Heart right ventricle (tissue), 16 donors: ENCODE measurements at places on chromosomes 16 and 17.

- peaks cover 10% of the 10 kb centered on the region for H3K36me3 ChIP-seq
- no peaks in the 10 kb centered on the region for H3K27me3 ChIP-seq
- peak overlapping the region; percentile 81 for H3K27ac ChIP-seq
- peak; percentile 26 for DNase-seq
- peaks cover 68% of the 10 kb centered on the region for H3K4me1 ChIP-seq
- H3K4me3 ChIP-seq = peak overlapping the region; percentile 87
Measured at GRCh38 chr17:7886227-7887037, 2.2 kb upstream of the CHD3 start.

- no peaks in the 10 kb centered on the region for H3K36me3 ChIP-seq
- peak; percentile 70 for DNase-seq
- H3K4me3 ChIP-seq = no peak overlapping the region
Measured at GRCh38 chr16:87608400-87608985, 6.2 kb downstream of the JPH3 start.

- H3K27ac ChIP-seq = no peak overlapping the region
- peaks cover 51% of the 10 kb centered on the region for H3K4me1 ChIP-seq
- no peaks in the 10 kb centered on the region for H3K36me3 ChIP-seq
- H3K4me3 ChIP-seq = no peak overlapping the region
- DNase-seq = peak; percentile 76
Measured at GRCh38 chr17:78421534-78422266, 43.3 kb downstream of the PGS1 start.

GRCh38 chr16:89565506-89566372 lies 5.3 kb downstream of the RPL13 start:
- DNase-seq = peak; percentile 58
- peaks cover 11% of the 10 kb centered on the region for H3K36me3 ChIP-seq
- peak overlapping the region; percentile 2 for H3K4me3 ChIP-seq
- no peak overlapping the region for H3K27ac ChIP-seq
- peaks cover 20% of the 10 kb centered on the region for H3K27me3 ChIP-seq

- H3K36me3 ChIP-seq = no peaks in the 10 kb centered on the region
- peak; percentile 65 for DNase-seq
- no peaks in the 10 kb centered on the region for H3K4me1 ChIP-seq
- H3K4me3 ChIP-seq = no peak overlapping the region
- H3K27ac ChIP-seq = no peak overlapping the region
Measured at GRCh38 chr17:83152745-83153611, 73.6 kb downstream of the METRNL start.
